ENCODE measurements at places on chromosomes 2 and 18.

DNA sequence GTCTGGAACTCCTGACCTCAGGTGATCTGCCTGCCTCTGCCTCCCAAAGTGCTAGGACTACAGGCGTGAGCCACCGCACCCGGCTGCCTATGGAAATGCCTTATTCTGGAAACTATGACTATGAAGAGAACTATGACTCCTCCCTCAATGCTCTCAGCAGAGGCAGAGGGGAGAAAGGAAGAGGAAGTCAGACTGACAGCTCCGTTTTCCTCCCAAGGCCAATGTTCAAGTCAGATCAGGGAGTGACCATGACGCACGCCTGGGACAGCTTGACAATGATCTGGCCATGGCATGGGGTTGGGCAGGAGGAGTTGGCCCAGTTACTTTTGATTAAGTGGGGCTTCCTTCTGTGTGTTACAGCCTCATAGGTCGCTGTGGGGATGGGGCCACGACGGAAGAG lies 44.3 kb upstream of the MRPL33 start:
- DNase-seq: no peak

- DNase-seq: no peak
These were observed 121.0 kb upstream of the TWIST2 start for GRCh38 chr2:238726670-238727584.

DNA sequence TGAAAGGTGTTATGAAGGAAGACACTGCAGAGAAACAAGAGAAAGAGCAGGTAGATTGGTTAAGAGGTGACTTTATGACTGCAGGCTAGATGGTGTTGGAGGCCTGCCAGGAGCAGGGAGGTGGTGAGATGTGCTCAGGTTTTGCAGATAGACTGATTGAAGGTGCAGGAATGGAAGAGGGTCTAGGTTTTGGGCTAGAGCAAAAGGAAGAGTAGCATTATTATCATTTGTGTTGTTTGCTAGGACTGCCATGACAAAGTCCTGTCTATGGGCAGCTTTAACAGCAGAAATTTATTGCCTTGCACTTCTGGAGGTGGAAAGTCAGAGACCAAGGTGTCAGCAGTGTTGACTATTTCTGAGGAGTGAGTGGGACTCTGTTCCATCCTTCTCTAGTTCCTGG lies 172.9 kb upstream of the SOX11 start:
- DNase-seq: no peak

DNA sequence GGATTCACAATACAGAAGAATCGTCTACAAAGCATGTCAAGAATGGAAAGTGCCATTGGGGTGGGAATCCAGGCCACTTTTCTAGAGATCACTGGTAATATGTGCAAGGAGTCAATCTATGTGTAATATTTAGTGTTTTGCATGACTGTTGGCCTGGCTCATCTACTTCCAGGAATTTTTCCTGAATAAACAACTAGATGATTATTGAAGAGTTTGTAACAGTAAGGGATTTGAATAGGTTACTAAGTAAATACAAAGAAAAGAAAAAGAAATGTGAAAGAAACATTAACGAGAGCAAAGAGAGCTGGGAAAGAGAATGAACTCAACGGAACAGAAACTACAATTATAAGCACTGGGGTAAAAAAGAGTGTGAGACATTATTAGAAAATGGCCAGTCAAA lies 406.0 kb downstream of the TGIF1 start:
- DNase-seq: no peak

- DNase-seq: no peak
These were observed 201.4 kb downstream of the SOCS6 start for GRCh38 chr18:70489986-70490933.

- DNase-seq: no peak
These were observed 85.4 kb upstream of the EML6 start for GRCh38 chr2:54638103-54638502.

DNA sequence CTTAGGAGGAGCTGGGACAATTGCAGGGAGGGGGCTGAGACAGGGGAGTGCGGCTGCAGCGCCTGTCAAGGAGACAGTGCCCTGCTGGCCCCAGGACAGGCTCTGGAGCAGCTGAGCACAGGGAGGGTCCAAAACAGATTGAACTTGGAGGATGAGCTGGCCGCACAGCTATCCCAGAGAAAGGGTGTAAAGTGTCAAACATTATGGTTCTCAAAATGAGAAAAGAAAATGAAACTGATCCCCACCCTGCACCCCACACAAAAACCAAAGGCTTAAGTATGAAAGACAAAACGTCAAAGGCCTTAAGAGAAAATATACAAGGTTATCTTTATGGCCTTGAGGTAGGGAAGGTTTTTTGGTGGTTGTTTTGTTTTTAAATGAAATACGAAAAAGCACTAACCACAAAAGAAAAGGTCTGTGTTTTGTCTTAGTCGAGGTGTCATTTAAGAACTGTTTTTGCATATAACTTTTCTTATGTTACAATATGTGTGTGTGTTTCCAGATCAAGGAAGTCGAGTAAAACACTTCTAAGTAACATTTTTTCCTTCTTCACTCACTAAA lies 111.8 kb downstream of the HDAC4 start:
- DNase-seq: no peak

DNA sequence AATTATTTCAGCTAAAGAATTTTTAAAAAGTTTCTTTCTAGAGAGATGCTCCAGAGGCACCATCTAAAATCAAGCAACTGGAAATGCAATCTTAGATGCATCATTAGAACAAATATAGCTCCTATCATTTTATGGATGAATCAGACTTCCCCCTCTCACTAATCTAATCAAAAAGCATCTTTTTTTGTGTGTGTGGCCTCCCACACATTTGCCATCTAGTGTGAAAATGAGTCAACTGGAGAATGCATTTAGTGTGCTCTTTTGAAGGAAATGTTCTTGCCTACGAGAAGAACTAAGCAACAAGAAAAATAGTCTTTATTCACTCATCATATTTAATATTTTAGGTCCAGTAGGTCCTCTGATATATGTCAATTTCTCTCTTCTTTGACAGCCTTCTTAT lies 39.5 kb upstream of the FIGN start:
- no peak for DNase-seq

DNA sequence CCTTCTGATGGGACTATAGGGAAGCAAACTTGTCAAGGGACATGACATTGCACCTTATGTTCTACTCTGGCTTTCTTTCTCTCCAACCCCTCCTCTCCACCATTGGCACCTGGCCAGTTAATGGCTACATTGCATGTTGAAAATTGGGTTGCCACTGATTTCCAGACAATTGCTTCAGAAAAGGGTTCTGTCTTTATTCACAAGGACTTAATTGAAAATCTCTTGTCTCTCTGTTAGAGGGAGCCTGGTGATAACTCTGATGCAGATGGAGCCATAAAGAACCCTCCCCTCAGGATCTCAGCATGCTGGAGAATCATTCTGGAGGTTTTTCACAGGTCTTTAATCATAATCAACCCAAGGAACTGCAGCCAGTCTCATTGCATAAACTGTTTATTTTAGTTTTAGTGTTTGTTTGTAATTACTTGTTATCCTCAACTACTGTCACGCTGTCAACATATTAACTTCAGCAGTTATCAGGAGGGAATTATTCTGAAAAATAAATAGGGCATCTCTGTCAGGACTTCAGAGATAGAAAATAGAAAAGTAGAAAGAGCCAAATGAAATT lies 316.8 kb downstream of the RIT2 start:
- DNase-seq: no peak

DNA sequence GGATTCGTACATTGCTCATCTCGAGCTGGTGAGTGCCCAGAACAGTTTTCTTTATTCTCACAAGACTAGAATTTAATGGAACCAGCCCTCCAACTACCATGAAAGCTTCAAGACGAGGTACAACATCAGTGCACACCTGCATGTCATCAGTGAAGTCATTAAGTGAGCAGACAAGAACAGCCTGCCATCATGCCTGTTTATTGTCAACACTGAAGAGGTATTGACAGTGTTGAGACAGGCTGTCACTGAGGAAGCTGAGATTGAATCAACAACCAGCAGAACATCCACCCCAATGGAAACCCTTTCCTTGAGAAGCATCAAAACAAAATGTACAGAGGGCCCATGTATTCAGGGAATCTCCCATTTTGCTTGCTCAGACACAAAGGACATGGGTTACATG lies 148.0 kb upstream of the TCF4 start:
- DNase-seq: no peak

GRCh38 chr2:157625296-157625695 lies 3.4 kb downstream of the ACVR1C start:
- no peak for DNase-seq

- no peak for DNase-seq
These were observed 91.4 kb downstream of the LDLRAD4 start for GRCh38 chr18:13309748-13310670.

GRCh38 chr2:64225491-64225890 lies 81.3 kb upstream of the PELI1 start:
- no peak for DNase-seq

DNA sequence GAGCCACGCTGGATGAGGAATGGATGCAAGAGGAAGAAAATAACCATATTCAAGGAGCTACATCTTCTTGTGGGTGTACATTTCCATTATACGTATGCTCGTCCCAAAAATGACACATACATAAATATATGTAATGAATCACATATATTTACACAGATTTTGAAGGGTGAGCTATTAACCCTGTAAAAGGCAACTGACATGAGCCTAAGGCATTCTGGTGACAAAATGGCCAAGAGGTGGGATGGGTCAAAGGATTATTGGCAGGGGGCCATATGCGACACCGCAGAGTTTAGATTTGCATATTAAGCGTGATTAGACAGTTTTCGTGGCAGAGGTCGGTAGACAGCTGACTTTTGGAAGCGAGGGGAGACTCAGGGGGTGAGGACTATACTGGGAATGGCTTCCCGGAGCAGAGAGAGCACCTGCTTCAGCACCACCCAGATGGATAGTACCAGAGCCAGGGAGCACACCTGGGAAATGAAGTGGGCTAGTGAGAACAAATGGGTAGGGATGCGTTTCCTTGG lies 431 bp upstream of the CNRIP1 start:
- no peak for DNase-seq

GRCh38 chr2:43798300-43798699 lies 24.5 kb downstream of the DYNC2LI1 start:
- DNase-seq: no peak

- no peak for DNase-seq
These were observed 137.6 kb upstream of the ID2 start for GRCh38 chr2:8544171-8544785.

- DNase-seq: no peak
These were observed 50.5 kb downstream of the MRPL35 start for GRCh38 chr2:86249579-86250391.

- no peak for DNase-seq
These were observed 21.1 kb downstream of the GPR45 start for GRCh38 chr2:105262651-105263091.

- DNase-seq: no peak
These were observed 491.3 kb downstream of the IRS1 start for GRCh38 chr2:226308323-226308680.

GRCh38 chr18:8329186-8329771 lies 280.0 kb upstream of the RAB12 start:
- DNase-seq: no peak

- no peak for DNase-seq
These were observed 140.5 kb upstream of the HNRNPA3 start for GRCh38 chr2:177072090-177072489.

DNA sequence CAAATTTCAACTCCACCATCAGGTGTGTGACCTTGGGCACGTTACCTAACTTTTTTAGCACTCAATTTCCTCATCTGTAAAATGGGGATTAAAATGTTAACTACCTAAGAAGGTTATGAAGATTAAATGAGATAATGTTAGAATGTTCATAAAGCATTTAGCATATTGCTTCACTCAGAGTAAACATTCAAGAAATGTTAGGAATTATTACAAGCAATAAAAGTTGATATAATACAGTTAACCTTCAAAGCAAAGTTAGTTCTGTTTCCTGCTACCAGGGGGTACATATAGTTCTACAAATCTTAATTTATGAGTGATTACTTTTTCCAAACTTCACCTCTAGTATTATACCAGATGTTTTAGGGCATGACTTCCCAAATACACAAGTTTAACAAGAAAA lies 254.2 kb downstream of the PDE11A start:
- DNase-seq: no peak

GRCh38 chr18:38693104-38693503 lies 1127.5 kb upstream of the CELF4 start:
- DNase-seq: no peak

GRCh38 chr18:54109131-54109683 lies 115.3 kb downstream of the MBD2 start:
- no peak for DNase-seq

GRCh38 chr2:182585001-182585400 lies 131.1 kb upstream of the DNAJC10 start:
- no peak for DNase-seq

DNA sequence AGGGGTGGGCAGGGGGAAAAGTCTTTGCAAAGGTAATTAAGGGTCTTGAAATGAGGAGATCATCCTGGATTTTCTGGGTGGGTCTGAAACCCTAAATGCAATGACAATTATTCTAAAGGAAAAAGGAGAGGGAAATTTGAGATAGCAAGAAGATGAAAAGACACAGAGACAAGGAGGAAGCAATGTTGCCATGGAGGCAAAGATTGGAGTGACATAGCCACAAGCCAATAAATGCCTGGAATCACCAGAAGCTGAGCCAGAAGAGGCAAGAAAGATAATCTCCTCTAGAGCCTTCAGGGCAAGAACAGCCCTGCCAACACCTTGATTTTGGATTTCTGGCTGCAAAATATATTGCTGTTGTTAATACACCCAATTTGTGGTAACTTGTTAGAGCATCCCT lies 1246.3 kb upstream of the PIK3C3 start:
- no peak for DNase-seq

DNA sequence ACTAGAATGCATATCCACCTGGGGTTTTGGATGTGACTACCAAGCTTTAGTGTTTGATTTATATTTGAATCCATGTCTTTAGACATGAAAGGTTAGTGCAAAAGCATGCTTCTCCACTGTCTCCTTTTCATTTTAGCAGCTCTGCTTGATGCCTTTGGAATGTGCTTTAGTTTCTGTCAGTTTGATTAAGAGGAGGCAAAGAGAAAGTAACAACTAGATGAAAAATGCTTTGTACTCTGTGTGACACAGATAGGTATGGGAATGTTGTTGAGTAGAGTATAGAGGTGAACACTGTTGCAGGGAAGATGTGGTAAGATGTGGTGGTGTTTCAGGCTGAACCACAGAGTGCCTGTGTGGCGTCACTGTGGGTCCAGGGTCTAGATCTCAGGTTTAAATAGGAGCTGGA lies 19.8 kb downstream of the PIK3C3 start:
- DNase-seq: no peak
